ENCODE measurements at places on chromosomes 7 and 10.

- peak; percentile 85 for DNase-seq
Measured at GRCh38 chr10:62268399-62269114, at the start of gene RTKN2. Gene RTKN2 (minus strand): TSS chr10:62268844. CDS start chr10:62268610, 234 bp downstream.

GRCh38 chr10:3353235-3353634, 180.7 kb upstream of the PITRM1 start:
- DNase-seq = no peak

DNA sequence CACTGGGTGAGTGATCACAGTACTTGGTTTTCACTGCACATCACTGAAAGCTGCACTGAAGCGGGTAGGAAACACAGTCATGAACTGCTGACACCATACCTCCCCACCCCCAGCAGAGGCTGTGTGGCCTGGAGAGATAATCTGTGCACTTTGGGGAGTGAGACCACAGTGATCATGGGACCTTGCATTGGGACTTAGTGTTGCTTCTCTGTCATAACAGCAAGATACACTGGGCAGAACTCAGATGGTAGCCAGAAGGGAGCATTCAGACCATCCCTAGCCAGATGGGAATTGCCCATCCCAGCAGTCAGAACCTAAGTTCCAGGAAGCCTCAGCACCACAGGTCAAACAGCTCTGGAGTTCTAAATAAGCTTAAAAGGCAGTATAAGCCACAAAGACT, 346.4 kb upstream of the TMEM229A start:
- DNase-seq = no peak

GRCh38 chr10:31975157-31975765, 46.6 kb upstream of the ARHGAP12 start:
- no peak for DNase-seq

- DNase-seq = no peak
Measured at GRCh38 chr7:20541608-20542349, 73.7 kb upstream of the ABCB5 start.

- DNase-seq = peak; percentile 58
Measured at GRCh38 chr7:818031-818699, 14.1 kb upstream of the SUN1 start.

DNA sequence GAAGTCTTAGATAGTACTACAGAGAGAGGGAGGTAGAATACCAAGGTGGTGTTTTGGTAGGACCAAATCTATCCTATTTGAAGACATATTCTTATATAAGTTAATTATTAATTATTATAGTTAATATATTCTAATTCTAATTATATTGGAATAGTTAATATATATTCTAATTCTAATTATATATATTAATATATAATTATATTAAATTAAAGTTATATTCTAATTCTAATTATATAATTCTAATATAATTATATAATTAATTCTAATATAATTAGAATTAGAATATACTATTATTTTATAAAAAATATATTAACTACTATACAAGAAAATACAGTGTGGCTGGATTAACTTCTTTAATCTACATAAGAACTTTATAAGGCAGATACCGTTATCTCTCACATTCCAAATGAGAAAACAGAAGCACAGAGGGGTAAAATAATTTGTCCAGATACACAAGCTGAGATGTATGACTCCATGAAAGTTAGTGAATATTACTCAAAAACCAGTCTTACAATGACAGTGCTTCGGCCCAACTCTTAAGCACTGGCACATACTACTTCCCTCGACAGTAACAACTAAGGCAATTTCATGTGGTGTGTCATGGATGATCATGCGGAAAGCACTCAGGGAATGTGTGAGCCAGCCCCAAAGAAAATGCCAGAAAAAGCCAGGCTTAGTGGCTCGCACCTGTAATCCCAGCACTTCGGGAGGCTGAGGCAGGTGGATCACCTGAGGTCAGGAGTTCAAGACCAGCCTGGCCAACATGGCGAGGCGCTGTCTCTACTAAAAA, 42.6 kb downstream of the TYW1B start:
- no peak for DNase-seq

GRCh38 chr7:40808378-40808942, 673.7 kb downstream of the SUGCT start:
- peak; percentile 5 for DNase-seq

- no peak for DNase-seq
Measured at GRCh38 chr10:52249850-52250395, 64.2 kb upstream of the DKK1 start.

DNA sequence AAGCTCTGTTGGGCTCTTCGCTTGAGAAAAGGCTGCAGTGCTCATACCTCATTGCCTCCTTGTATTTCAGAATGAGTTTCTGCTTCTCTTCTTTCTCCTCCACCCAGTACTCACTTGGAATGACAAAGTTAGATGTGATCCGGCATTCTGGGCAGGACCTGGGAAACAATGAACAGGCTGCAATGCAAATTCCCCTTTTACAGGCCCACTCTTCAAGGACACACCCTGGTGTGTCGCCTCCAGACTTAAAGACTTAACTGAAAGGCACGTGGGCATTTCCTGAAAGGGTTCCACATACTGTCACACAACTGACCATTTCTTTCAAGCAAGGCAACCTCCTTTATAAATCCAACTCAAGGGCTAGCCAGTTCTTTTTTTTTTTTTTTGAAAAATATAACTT, 23.6 kb downstream of the MKRN1 start:
- no peak for DNase-seq

DNA sequence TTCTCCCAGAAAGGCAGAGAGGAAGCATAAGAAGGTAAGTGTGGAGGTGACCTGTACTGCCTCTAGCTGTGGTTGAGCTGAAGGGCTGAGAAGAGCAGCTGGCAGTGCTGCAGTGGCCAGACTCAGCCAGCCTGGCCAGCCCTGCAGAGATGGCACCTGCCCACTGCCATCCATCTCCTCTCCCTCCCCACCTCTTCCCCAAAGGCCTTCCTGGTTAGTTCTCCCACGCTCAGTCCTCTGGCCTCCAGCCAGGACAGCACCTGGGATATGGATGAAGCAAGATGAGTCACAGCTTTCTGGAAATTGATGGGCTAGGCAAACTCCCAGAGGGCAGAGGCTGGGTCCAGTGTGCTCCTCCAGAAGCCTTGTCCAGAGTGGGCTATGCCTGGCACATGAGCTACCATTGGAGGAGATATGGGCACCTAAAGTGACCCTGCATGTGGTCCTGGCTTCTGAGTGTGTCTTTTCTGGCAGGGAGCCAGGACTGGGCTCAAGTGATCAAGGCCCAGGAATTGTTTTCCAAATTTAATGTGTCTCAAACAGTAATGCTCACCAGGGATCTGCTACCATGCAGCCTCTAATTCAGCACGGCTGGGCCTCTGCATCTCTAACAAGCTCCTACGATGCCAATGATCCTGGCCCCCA, 81.0 kb upstream of the CACUL1 start:
- peak; percentile 28 for DNase-seq

- no peak for DNase-seq
Measured at GRCh38 chr7:40418448-40418847, 283.6 kb downstream of the SUGCT start.

DNA sequence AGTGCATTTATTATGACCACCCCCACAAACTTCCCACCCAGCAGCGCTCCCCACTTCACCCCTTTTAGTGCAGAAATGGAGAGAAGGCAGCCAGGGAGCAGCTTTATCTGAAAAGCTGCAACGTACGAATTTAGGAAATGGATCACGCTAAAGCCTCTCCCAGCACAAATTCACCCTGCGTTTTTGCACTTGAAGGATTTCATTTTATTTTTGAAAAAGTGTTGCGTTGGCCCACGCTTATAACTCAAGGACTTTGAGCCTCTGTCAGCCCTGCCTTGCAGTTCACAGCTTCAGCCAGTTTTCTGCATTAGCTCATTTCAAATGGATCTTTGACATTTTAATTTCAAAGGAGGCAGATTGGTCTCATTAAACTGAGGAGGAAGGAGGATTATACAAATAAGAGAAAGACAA, 556.1 kb downstream of the KCNMA1 start:
- DNase-seq = no peak

DNA sequence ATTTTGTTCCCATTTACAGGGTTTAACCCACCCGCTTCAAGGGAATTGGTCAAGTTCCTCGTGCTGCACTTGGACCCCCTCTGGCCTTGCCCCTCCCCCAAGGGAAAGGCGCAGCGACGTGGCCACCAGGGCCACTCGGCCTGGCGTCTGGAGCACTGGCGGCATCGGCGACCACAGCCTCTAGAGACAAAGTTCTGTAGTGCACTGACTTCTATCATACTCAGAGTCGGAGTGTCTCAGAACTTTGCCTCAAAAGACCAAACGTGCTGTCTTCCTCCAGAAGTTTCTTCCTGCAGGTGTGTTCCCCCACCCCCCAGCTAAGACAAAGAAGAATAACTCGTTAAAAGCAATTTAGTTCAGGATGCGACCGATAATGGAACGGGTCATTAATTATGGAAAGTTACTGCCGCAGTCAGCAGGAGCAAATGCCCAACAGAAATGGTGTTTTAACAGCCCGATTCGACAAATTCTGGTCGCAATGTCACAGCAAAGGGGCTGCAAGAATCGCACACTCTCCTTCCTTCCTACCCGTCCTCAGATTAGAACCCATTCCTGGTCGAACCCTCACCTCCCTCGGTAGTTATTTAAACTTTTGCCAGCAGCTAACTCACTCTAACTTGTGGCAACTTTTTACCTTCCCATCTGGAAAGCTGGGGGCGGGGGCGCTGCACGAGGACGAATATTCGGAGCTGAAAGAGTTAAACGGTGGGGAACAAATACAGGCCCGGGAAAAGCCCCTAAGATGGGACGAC, 202.1 kb upstream of the NFE2L3 start:
- no peak for DNase-seq

GRCh38 chr10:77004917-77005564, 632.6 kb downstream of the KCNMA1 start:
- peak; percentile 57 for DNase-seq

- no peak for DNase-seq
Measured at GRCh38 chr10:22374489-22375126, 29.3 kb downstream of the SPAG6 start.

DNA sequence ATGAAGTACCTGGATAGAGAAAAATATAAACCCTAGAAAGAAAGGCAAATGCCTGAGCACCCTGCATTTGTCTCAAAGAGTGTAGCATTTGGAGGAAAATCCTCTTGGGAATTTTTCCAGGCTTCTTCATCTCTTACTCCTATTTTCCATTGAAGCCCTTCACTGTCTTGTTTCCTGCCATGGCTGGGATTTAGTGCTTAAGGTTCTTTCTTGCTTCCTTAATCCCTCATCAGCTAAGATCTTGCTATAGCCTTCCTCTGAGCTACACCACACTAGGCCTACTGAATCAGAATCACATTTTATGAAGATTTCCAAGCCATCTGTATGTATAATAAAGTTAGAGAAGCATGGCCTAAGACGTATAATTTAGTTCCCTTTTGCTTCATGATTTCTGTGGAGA, 97.5 kb upstream of the PHYHIPL start:
- DNase-seq = no peak

DNA sequence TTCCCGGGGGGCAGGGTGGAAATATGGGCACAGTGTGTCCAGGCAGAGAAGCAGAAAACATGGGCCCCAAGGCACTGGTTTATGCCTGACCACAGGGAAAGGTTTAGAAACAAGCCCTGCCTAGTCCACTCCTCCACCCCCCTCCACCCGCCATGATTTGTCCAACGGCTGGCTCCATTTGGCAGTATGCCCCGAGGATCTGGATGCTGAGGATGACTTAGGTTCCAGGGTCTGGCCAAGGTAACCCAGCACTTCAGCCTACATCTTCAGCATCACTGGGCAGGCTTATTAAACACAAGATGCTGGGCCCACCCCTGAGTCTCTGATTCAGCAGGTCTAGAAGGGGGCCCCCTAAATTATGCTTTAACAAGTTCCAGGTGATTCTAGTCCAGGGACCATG, 121.9 kb downstream of the RALA start:
- no peak for DNase-seq

DNA sequence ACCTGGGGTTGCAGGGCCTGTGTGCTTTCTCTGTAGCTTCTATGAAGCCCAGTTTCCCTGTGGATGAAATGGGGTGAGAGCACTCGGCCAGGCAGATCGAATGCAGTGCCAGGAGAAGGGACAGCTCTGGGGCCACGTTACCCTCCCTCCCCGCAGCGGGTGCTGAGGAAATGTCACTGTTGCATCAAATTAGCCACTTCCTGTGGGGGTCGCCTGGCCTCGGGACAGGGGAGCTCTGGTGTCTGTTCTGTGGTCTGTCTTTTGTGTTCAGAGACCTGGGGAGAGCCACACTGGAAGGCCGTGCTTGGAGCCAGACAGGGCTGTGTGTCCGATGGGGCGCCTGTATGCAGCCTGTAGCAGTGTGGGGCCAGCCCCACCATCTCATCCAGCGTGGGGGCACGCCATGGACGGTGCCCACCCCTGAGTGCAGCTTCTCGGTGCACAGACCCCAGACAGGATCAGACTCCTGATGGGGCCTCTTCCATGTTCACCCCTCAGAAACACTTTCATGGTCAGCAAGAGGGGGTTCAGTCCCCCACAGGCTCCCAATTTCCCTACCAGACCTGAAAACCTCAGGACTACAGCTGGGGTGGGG, 13.6 kb downstream of the TTYH3 start:
- no peak for DNase-seq
